Hematopoietic multipotent progenitor cell treated with erythropoietin and hydrocortisone succinate and interleukin-3 and kit ligand, for 17 days (in vitro differentiated cells): ENCODE measurements at places on chromosomes 7 and 10.

DNA sequence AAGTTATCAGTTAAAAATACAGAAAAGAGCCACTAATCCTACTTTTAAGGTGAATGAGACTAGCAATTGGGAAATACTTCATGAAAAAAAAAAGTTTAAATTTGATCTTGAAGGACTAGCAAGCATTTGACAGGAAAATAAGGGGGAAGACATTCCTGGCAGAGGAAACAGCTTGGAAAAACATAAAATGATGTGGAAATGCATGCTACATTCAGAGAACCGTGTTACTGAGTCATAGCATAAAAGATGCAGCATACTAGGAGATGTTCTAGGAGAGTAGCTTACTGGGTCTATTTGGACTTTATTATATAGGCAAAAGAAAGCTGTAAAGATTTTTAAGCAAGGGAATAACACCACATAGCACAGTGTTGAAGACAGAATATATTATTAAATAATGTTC lies 108.6 kb upstream of the COL1A2 start:
- no peak for DNase-seq

- DNase-seq, result no peak
Measured at GRCh38 chr7:54544527-54545240, 2.5 kb downstream of the VSTM2A start.

GRCh38 chr7:71404726-71405345 lies 272.9 kb downstream of the GALNT17 start:
- no peak for DNase-seq

DNA sequence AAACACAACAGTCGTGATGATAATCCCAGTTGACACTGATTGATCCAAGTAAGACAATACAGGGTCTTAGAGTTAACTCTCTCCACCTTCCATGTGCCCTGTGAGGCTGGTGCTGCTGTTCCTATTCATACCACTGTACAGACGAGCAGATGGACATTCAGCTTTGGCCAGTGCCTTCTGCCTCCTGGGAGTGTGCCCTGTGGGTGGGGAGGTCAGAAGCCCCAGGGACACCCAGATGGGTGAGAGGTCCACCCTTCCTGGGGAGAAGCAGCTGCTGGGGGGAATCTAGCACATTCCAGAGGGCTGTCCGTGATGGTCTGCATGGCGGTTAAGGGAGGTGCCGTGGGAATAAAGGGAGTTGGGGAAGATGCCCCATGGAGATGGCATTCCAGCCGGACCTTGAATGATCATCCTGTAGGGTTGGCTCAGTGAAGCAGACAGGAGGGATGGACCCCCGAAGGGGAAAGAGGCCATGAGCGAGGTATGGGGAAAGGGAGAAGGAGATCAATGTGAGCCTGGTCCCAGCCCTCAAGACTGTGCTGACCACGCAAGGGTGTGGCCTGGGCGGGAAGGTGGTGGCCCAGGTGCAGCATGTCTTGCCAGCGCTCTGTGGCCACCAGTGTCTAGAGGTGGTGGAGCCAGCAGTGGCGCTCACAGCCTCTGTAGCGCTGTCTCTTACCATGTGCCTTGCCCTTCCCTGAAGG lies 74.0 kb downstream of the ADCY1 start:
- DNase-seq, result no peak

DNA sequence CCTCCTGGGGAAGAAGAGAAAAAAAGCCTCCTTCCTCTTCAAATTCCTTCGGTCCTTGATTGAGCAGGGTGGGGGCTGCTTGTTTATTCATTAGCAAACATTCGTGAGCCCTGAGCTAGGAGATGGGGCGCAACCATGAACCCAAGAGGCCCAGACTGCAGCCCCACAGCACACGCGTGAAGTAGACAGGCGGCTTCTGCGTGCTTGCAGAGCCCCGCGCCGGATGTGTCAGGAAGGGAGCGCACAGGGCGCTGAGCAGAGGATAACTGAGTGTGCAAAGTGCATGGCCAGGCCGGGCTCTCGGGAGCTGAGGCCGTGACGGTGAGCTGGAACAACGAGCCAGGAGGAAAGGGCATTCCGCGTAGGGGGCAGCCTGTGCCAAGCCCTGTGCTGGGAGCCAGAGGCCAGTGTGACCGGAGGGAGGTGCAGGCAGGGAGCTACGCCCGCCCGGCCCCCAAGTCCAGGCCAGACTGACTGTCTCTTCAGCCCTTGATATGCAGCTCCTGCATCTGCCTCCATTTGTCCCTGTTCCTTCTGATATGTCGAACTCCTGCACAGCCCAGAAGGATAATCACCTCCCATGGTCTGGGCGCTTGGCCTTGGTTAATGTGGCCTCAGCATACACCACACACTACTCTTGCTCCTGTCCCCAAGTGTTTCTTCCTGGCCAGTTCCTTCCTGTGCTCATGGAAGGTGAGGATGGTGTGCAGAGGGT lies 4.6 kb downstream of the FOXL3 start:
- no peak for DNase-seq

GRCh38 chr7:118870187-118870586 lies 645.7 kb downstream of the ANKRD7 start:
- DNase-seq, result no peak

DNA sequence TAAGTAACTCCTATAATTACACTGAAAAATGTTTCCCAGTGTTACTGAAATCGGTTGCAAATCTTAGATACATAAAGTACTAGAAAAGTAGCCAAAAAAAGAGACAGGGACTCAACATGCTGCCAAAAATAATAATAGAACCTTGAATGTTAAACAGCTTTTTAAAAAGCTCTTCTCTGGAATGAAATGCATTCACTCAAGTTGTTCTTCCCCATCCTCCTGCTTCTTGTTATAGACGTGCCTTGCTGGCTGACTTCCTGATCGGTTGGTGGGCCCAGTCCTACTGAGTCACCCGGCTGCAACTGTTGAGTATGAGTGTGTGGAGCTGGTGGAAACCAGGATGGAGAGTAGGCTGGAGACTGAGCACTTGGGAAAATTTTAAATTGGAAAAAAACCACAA lies 30.6 kb upstream of the RAPGEF5 start:
- no peak for DNase-seq

DNA sequence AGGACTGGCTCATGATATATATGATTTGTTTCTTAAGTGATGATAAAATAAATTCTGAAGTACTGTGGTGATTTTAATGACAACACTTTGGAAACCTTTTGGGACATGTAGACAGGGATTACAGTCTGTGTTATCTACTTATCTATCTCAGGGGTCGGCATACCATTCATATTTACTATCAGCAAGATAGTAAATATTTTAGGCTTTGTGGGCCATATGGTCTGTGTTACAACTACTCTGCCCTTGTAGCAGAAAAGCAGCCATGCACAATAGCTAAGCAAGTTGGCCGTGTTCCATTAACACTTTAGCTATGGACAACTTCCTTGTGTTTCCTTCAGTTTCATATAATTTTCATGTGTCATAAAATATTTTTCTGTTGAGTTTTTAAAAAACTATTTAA lies 97.8 kb upstream of the PRPS1L1 start:
- no peak for DNase-seq

GRCh38 chr7:96794063-96794462 lies 84.4 kb upstream of the SEM1 start:
- DNase-seq, result no peak

DNA sequence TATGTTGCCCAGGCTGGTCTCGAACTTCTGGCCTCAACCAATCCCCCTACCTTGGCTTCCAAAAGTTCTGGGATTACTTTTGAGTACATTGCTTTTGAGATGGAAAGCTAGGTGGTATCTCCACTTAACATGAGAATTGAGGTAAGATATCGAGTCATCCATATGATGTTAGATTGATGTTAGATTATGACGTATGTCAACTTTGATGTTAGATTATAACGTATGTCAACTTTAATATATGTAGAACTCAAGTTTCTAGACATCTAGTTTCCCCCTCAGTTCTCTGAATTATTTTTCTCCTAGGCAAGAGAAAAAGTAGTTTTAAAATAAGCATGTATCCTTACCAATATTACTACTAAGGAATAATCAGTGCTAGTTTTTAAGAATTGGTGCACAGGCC lies 20.0 kb downstream of the SHOC2 start:
- no peak for DNase-seq

DNA sequence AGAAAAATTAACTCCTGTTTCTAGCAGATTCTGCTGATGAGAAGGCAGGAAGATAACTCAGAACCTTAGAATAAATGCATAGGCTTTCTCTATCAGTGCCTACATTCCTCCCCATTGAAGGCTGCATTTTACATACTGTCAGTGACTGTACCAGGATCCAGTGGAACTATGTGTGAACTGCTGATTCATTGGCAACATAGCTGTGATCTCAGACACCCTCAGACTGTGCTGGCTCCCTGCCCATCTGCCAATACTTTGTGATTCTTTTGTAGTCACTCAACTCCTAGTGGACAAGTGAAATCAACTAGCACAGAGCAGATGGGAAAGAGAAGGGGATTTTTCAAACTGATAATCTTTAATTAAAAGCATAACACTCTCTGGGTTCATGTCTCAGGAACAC lies 375.8 kb downstream of the MDFIC start:
- DNase-seq, result no peak

DNA sequence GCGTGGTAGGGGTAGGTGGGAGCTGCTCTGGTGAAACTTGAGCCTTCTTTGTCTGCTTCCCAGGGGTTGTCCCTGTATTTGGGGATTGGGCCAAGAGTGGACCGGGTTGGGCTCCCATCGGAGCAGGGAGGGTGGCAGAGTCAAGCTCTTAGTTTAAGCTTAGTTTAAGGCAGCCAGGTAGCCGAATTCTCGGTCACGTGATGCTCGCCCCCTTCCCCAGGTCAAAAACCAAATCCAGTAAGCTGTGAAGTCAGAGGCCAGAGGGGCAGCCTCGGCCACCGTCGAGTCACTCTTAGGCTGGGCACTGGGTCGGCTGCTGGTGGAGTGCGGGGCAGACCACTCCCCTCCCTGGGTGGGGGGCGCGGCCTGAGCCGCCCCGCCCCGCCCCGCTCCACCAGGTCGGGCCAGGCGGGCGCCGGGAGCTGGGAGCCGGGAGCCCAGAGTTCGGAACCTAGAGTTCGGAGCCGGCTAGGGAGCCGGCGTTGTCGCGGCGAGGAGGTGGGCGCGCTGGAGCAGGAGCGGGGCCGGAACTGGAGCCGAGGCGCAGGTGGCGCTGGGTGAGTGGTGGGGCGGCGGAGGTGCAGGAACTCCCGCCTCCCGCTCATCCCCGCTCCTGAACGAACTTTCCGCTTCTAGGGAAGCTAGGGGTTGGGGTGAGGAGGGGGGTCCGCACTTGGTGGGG lies 2.8 kb upstream of the LZTS2 start:
- peak; percentile 12 for DNase-seq

GRCh38 chr7:142668495-142668894 lies 80.8 kb upstream of the PRSS1 start:
- DNase-seq, result no peak

- no peak for DNase-seq
Measured at GRCh38 chr10:35339942-35340341, 3.6 kb downstream of the CCNY start.

GRCh38 chr7:134660242-134660785 lies 13.7 kb downstream of the BPGM start:
- DNase-seq, result peak; percentile 79

DNA sequence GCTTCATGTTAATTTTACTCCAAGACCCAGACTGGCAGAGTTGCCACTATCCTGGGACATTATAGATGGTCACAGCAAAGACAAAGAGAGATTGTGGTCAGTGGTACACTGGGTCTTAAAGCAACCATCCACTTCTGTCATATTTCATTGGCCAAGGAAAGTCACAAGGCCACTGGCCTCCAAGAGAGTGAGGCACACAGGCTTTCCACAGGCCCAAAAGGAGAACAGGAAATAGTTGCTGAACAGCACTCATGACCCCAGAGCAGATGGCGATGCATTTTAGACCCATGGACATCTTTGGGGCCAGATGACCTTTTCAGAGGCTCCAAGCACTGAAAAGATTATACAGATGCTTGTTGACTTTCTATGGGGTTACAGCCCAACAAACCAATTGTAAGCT lies 97.4 kb downstream of the ARID5B start:
- no peak for DNase-seq

GRCh38 chr10:100014071-100014762 lies 4.5 kb upstream of the DNMBP start:
- no peak for DNase-seq

GRCh38 chr7:114916261-114916892 lies 5.5 kb upstream of the MDFIC start:
- no peak for DNase-seq

- no peak for DNase-seq
Measured at GRCh38 chr10:106559442-106559841, 605.1 kb downstream of the SORCS1 start.

- DNase-seq, result no peak
Measured at GRCh38 chr7:118245267-118246040, 20.9 kb downstream of the ANKRD7 start.

GRCh38 chr10:93436591-93437085 lies 45.5 kb downstream of the MYOF start:
- DNase-seq, result no peak

DNA sequence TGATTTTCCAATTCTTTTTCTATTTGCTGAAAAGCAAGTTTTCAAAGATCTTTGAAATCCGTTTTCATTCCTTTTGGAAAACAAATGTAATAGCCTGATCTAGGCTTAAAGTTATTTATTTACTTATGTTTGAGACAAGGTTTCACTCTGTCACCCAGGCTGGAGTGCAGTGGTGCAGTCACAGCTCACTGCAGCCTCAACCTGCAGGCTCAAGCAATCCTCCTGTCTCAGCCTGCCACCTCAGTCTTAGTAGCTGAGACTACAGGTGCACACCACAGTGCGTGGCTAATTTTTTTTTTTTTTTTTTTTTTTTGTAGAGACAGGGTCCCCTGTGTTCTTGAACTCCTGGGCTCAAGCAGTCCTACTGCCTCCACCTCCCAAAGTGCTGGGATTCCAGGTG lies 4.6 kb downstream of the ST7 start:
- no peak for DNase-seq

- DNase-seq, result no peak
Measured at GRCh38 chr7:30705596-30705995, 23.3 kb upstream of the CRHR2 start.

- no peak for DNase-seq
Measured at GRCh38 chr7:128902761-128903585, 7.5 kb downstream of the KCP start.

DNA sequence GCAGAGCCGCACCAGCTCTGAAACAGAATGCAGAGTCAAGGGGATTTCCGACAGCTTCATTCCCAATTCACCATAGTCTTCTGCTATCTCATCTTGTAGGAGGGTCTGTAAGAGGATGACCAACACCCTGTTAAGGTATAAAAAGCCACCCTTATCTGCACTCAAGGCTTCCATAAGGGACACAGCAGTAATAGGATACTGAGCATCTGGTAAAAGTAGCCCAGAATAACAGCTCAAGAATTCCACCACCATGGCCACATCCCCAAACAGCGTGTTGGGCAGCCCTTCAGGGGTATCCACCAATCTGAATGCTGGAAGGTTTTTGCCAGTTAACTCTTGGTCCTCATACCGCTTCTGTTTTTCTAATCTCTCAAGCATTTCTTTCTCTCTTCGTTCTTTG lies 43.8 kb downstream of the FZD9 start:
- DNase-seq, result no peak

DNA sequence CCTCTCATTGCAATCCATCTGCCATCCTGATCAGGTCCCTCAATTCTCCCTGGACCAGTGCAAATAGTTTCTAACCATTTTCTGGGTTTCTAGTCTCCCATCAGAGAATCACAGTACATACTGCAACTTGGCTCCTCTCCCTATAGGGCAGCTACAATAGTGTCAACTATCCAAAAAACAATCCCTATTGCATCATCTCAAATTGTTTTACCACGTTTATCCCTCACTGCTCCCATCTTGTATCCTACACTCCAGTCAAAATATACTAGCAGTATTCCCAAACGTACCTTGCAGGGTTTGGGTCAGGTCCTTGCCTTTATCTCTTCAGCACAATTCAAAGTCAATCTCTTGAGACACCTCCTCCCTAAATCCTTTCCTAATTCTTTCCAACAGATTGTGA lies 23.6 kb downstream of the ASB15 start:
- DNase-seq, result no peak

GRCh38 chr10:84358743-84359142 lies 30.4 kb downstream of the CCSER2 start:
- DNase-seq, result no peak
